ENCODE measurements at places on chromosomes 4 and X.

DNA sequence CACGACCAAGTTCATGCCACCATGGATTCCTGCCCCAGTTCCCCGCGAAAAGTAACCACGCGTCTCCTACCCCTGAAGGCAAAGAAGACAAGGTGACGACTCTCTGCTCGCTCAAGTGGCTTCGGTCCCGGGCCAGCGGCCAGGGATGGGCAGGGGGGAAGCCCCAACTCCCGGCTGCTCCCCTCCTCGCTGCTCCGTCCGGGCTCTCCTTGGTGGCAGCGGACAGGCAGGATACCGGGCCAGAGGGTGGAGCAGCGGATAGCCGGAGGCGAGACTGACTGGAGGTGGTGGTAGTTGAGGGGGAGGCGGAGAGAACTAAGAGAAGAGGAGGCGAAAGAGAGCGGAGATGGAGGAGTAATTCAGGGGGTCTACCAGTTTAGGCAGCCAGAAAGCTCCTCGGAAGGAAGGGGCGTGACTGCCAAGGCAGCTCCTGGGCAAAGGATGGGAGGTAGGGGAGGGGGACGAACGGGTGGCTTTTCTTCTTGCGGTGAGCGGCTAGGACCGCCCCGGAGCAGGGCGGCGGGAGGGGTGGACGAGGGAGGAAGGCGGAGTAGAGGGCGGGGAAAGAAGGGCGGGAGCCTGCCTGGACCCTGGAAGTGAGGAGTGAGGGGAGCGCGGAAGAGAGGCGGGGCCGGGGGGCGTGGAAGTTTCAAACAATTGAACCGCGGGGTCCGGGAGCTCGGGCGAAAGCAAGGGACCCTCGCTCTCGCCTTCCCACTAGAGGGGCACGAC lies at the start of gene AMOT:
AMOT (minus strand) TSS at position 450 of the 732 bp plus-strand sequence. CDS start 17,705 bp downstream, outside the sequence.
- peak; percentile 21 for DNase-seq

DNA sequence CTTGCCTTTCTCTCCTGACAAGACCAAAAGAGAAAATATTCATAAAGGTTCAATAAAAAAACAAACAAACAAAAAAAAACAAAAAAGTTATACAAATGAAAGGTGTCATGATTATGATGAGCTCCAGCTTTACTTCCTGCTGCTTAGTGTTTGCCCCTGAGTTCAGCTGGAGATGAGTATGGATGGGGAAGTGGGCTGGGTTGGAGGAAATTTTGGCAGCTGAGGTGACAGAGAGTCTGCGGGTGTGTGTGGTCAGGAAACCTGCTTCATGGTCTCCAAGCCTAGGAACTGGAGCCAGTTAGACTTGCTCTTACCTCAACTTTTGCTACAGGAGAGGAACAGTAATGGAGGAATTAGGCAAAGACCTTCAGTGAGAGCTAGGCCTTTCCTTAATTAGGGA lies 4.3 kb upstream of the CYSLTR1 start:
- no peak for DNase-seq

DNA sequence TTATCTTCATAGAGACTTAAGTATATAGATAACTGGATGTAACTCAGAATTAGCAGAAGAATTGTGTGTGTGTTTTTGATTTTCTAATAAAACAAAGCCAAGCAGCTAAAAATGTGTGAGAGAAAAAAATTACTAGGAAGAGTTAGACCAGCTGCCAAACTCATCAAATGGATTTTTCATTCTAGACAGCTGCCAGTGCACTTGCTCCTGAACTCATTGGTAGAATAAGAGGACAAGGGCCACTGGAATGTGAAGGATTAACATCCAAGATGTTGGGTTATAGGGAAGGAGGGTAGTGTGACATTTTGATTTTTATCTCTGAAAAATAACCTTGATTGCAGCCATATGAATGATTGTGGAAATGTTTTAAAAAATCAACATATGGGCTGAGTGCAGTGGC lies 49.7 kb downstream of the EGF start:
- DNase-seq = no peak

DNA sequence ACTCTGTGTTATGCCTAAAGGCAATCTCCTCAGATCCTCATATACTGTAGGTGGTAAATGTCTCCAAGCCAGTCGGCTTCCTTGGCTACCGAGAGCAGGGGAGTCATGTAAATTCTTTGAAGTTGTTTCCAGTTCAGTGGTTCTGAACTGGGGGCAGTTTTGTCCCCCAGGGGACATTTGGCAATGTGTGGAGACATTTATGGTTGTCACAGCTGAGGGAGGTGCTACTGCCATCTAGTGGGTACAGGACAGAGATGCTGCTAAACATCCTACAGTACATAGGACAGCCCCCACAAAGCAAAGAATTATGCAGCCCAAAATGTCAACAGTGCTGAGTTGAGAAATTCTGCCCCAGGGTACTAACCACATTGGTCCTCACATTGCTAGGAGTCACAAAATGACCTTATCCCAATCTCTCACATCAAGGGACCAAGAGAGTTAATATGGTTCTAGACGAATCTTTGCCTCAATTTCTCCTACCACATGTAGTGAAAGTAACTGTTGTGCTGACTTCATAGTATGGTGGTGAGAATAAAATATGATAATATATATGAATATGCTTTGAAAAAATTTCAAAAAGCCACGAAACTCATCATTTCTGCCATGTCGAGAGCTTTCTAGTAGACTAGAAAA lies 104.4 kb upstream of the ARHGAP24 start:
- peak; percentile 27 for DNase-seq

- no peak for DNase-seq
Measured at GRCh38 chrX:12447448-12448064, 309.3 kb downstream of the FRMPD4 start.

- no peak for DNase-seq
Measured at GRCh38 chr4:52574036-52574435, 85.1 kb downstream of the USP46 start.

DNA sequence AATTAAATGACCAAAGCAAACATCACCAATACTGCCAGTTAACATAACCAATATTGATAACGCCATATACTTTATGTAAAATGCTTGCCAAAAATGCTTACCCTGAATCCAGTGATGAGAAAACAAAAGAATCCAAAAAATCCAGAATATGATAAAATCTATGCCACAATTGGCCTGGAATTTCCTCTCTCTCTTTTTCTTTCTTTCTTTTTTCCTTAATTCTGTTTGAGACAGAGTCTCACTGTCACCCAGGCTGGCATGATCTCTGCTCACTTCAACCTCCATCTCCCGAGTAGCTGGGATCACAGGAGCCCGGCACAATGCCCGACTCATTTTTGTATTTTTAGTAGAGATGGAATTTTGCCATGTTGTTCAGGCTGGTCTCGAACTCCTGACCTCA lies 9.8 kb upstream of the SLC7A11 start:
- no peak for DNase-seq

DNA sequence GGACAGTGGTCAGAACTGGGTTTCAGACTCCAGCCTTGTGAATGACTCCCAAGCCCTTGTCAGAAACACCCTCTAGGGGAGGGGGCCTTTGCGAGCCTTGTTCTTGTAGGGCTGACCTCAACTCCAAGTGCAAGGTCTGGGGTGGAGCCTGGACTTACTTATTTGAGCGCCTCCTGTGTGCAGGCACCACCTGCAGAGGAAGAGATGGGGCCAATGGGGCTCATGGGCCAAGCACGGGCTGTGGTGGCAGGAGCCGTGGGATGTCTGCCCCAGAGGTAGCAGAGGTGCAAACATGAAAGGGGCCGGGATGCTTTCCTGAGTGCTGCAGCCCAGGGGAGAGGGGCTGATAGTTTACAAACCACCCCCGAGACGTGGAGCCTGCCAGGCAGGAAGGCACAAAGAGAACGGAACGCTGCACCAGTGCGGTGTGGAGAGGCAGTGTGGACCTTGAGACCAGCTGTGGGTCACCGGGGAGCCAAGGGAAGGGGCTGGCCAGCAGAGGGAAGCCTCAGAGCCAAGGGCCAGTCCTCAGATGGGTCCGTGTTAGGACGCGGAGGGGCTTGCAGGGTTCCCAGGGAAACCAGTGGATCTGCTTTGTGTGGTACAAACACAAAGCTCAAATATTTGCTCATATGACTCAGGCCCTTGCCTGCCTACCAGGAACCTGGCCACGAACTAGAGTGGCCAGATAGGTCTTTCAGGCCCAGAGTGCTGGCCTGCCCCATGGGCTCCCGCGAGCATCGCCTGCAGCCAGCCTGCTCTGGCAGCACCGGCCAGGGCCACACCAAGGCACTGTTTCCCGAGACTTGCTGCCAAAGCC lies 8.7 kb upstream of the TADA2B start:
- no peak for DNase-seq

DNA sequence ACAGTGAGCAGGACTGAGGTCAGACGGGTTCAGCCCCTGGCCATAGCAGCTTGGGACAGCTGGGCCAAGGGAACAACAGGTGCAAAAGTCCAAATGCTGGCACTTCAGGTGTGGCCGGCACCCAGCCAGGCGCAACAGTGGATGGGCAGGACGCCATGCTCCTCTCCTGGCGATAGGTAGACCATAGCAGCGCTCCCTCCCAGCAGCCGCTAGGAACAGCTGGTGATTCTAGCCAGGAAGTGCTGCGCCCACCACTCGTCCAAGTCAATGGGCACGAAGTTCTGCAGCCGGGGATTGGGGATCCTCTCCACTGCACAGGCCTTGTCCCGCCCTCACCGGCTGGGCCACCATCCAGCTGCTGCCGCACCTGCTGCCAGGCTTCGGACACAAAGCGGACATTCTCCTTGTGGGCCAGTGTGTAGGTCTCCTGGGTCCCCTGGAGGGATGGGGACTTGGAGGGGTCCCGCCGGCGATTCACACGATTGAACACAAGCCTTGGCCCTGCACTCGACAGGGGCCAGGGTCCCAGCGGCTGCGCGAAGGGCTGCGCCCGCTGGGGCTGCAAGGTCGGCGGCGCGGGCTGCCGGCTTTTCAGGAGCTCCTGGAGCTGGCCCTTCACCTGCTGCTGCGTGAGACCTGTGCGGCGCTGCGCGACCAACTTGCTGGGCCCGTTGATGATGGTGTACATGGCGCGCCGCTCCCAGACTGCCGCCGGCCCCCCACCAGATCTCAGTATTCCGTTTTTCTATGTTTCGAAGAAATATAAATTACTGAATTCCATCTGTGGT lies 227.5 kb upstream of the STK26 start:
- no peak for DNase-seq

DNA sequence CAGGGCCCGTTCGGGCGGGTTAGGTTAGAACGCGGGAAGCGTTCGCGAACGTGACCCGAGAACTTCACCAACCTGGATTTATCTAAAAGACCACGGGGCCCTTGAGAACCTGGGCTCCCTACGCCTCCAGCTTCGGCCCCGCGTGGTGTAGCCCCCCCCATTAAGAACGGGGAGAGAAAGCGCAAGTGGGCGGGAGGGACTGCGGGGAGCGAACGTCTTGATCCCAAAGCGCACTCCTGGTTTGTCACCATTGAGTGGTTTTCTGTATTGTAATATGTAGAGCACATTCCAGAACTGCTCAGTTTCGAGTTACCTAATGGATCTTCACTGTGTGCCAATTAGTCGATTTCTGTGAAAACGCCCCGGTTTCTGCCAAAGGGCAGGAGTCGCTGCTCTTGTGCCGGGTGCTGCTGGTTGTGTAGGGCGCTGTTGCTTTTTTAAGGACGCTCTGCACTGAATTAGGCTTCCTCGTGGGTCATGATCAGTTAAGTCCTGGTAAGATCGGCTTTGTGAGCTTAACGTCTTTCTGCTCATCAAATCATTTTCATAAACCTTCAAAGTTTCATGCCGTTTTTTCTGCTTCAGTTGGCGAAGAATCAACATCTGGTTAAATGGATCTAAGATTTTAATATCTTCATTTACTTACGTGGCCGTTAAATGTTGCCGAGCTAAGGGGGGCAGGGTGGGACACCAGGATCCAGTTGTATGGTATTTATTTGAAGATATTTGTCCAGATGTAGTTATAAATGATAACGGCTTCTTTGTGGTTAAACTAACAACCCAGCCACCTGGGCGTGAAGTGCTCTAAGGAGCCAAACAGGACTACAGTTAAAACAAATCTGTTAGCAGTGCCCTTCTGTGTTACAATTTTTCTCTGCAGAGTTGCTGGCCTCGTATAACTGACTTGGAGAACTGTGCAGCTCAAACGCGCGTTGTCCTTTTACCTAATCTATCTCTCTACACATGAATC lies 809 bp downstream of the MND1 start:
- peak; percentile 26 for DNase-seq

DNA sequence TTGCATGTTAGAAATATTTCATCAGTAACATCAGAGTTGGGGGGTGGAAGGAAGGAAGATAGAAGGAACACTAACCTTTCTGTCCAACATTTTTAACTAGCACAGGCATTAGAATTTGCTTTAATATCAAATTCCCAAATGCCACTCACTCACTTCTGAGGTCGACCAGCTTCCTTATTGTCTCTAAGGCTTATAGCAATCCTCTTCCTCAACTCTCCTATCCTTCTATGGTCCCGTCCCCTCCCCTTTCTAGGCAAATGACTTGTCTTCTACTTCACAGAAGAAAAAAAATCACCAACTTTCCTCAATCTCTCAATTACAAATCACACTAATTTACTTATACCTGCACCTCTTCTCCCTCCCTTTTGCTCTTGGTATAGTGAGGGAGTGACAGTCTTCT lies 100.8 kb downstream of the ZAR1 start:
- no peak for DNase-seq

DNA sequence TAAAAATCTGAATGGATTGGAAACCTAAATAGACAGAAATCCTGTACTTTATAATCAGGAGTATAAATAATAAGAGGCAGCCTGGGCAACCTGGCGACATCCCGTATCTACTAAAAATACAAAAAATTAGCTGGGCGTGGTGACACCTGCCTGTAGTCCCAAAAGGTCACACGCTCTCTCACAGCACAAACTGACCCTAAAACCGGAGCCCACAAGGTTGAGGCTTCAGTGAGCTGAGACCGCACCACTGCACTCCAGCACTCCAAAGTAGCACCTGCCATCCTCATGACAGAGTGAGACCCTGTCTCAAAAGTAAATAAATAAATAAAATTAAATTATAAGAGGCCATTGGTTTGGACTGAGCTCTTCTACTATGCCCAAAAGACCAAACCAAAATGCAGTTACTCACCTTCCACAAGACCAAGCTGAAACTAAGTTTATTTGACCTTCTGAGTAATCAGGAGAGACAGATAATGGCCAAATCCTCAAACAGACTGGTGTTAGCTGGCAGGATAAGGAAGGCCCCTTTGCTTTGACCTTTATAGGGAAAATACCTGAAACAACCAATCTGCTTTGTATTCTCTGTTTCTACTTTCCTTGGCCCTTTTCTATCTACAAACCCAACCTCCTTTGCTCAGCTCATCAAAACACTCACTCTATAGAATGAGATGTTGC lies 3.2 kb upstream of the GRSF1 start:
- no peak for DNase-seq

GRCh38 chr4:177555007-177555574 lies 112.9 kb upstream of the AGA start:
- no peak for DNase-seq

- no peak for DNase-seq
Measured at GRCh38 chr4:142128529-142128928, 492.1 kb downstream of the IL15 start.

- DNase-seq = no peak
Measured at GRCh38 chrX:153767674-153768055, 3.6 kb downstream of the PLXNB3 start.

DNA sequence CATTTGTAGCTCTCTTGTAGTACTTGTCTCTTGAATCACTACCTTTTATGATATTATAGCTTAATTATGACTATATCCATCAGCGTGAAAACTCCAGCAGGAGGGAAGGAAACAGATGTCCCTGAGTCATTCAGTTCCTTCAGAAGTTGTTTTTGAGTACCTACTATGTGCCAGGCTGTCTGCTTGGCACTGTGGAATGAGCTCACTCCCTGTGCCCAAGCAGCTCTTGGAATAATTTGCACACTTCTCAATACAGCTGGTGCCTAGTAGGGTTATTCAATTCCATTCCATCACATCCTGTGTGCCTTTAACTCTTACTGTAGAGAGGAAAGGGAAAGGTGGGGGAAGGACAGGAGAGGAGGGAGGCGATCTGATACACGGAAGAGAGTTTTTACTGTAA lies 77.1 kb downstream of the NFKB1 start:
- DNase-seq = no peak

GRCh38 chrX:96540111-96540631 lies 144.5 kb upstream of the DIAPH2 start:
- no peak for DNase-seq

Data from CMK (cell line).